ENCODE measurements at places on chromosomes 5 and 9.

DNA sequence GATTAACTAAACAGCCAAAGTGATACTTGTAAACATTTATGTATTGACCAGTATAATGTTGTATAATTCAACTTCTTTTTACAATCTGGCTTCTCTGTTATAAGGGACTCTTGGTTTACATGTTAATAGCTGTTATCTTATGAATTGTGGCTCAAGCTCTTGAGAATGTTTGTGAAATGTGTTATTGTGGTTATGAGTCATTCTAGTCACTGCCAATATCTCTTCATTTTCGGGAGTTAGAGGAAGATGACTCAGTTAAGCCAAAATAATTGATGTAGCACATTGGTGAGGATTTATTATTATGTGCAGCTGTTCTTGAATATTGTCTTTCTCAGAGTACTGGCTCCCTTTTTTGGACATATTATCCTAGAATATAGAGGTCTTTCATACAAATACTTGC lies 655.2 kb upstream of the RIOK2 start:
- no peak for DNase-seq

DNA sequence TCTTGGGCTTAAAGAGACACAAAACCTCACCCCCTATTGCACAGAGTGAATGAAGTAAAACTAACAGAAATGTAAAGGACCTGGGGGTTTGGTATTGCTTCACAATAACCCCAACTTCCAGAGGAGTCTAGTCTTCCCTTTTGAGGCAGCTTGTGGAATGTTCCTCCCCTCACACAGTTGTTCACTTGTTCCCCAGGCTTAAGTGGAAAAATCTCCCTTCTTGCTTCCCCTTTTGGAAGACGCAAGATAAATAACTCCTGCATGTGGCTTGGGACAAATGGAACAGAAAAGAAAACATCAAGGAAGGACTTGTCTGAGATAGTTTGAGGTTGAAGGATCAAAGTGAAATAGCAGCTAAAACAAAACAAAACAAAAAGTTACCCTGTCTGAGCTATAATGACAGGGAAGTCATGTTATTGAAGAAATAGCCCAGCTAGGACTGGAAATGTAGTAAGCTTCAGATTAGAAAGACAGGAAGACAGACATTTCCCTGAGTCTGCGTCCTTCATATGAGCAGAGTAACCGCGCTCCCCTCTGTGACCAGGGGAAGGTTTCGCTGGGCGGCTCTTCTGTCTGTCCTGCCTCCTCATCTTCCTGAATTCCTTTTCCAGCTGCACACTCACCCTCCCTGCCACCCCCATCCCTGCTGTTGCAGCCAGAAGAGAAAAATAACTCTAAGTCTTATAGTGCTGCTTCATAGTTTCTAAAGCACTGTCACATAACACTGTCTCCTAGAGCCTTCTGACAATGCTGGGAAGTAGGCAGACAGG lies 8.8 kb downstream of the SPARC start:
- DNase-seq = no peak

DNA sequence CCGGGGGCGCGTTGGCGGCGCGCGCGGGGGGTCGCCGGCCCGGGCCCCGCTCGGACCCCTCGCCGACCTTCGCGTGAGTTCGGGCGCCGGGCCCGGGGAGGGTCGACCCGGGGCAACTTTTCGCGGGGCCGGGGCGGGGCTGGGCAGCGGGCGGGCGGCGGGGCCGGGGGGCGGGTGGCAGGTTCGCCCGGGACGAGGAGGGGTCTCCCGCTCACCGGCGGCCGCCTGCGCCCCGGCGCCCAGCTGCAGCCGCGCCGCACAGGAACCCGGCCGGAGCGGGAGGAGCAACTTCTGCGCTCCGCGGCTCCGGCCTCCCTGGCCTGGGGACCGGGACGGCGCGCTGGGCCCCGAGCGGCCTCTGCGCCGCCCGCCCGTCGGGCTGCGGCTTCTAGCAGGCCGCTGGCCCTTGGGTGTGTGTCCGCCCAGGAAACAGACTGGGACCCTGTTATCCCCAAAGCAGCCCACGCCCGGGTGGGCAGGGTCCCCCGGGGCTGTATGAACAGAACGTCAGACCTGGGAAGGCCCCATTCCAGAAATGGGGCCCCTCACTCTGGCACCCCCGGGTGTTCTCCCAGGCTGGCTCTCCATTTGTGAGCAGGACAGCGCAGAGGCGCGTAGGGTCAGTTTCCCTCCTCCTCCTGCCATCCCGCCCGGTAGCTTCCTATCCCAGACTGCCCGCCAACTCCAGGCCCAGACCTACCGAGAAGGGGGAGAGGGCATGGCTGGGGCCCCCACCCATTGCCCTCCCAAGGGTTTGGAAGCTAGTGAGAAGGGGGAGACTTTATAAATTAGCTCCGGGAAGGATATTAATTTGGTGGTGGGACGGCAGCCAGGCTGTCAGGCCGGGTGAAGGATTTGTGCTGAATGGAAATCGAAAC lies 708 bp downstream of the RXRA start:
- no peak for DNase-seq

- no peak for DNase-seq
These were observed 412.7 kb downstream of the CTNND2 start for GRCh38 chr5:11491404-11492075.
